ENCODE measurements at places on chromosomes 7 and 10.

- no peak for DNase-seq
Observed at GRCh38 chr10:36789974-36790373, 335.4 kb upstream of the ANKRD30A start.

GRCh38 chr10:113872139-113873030 is 17.9 kb downstream of the NHLRC2 start:
- no peak for DNase-seq

- DNase-seq = no peak
Observed at GRCh38 chr7:20475756-20476155, 139.7 kb upstream of the ABCB5 start.

DNA sequence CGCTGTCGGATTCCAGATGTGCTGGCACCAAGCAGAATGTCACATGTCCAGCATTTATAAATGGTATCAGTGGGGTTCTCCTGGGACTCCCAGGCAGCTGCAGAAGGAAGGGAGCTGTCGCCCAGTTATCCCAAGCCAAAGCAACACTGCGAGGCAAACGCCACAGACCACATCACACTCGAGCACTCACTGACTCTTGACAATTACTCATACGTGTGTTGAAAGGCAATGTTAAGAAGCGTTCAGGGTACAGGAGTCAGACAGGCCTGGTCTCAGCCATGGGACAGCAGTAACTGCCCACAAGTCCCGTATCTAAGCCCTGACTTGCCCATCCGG is 113.4 kb downstream of the DIP2C start:
- DNase-seq = no peak

GRCh38 chr7:102450242-102450641 is 14.4 kb downstream of the ALKBH4 start:
- no peak for DNase-seq

- no peak for DNase-seq
Observed at GRCh38 chr7:27890205-27890849, 150.4 kb downstream of the TAX1BP1 start.

DNA sequence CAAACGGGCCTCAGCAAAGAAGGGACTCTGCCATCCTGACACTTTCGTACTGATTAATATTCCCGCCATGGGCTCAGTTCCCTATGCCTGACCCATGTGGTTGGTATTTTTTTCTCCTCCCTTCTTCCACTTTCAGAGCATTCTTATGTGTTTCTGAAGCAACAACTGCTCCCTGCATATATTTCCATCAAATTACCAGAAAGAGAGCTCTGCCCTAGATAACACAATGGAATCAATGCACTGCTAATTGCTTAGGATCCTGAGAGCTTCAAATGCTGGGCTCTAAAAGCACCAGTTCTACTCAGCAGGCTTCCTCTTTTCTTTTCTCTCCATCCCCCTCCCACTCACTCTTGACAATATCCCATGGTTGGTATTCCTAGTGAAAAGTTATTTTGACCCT is 5.3 kb downstream of the TECTB start:
- no peak for DNase-seq
